ENCODE measurements at places on chromosomes 3 and 15.

GRCh38 chr3:115766587-115767482, 143.5 kb downstream of the GAP43 start:
- DNase-seq: peak; percentile 36
- no peak overlapping the region for H3K4me3 ChIP-seq
- H3K36me3 ChIP-seq: no peaks in the 10 kb centered on the region
- H3K27ac ChIP-seq: no peak overlapping the region

GRCh38 chr3:13709706-13710105, 160.8 kb downstream of the FBLN2 start:
- H3K4me1 ChIP-seq: no peaks in the 10 kb centered on the region
- H3K36me3 ChIP-seq: no peaks in the 10 kb centered on the region
- H3K27me3 ChIP-seq: no peaks in the 10 kb centered on the region

DNA sequence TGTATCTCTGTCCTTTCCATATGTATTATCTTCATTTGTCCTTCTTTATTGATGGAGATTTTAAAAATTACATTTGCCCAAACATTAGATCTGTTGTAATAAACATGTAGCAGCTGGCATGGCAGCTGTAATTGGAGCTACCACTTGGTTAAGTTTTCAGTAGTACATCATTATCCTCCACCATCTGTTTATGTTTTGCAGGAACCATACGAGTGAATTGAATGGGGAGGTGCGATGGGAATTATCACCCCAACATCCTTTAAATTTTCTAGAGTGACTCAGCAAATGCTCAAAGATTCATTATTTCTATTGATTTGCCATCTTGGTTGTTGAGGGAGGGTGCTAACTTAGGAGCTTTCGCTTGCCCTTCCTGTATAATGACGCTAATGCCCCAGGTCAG, 32.6 kb upstream of the NOX5 start:
- no peak overlapping the region for H3K27ac ChIP-seq
- H3K4me3 ChIP-seq: no peak overlapping the region
- no peak for DNase-seq
- no peaks in the 10 kb centered on the region for H3K36me3 ChIP-seq
- no peaks in the 10 kb centered on the region for H3K27me3 ChIP-seq
- no peaks in the 10 kb centered on the region for H3K4me1 ChIP-seq

- no peaks in the 10 kb centered on the region for H3K27me3 ChIP-seq
- H3K4me3 ChIP-seq: no peak overlapping the region
- DNase-seq: no peak
- no peak overlapping the region for H3K27ac ChIP-seq
Observed at GRCh38 chr15:73153447-73153846, 101.2 kb downstream of the NEO1 start.

DNA sequence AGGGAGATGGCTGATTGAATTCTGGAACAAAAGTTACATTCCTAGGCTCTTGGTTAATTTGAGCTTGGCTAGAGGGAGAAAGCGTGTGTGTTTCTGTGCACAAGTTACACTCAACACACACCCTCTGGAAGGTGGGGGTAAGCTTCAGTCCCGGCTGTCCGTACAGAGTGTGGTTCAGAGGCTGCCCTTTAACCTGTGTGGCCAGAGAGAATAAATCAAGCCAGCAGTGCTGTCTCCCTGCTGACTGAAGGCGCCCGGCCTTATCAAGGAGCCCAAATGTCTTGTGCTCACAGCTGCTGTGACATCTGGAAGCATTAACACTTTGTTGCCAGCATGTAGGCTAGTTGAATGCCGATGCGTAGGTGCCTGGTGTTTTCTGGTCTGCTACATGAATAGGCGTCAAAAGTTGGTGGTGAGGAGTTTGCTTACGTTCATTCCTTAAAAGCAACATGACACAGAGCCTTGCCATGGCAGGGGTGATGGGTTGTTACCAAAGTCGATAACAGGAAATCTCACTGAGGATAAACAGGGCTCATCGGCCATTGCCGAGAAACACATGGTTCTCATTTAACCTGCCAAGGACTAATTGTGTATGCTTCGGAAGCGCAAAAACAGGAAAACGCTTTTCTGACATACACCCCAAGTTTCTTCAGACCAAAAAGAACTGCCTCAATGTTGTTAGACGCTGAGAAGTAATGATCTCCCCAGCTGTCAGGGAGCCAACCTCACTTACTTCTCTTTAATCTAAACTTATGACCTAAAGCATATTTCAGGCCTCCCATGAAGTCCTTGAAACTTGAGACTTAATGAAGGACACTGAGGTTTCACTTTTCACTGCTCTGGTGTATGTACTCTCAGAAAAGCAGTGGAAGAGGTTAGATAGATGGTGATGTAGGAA, 95.8 kb upstream of the CTDSPL start:
- H3K36me3 ChIP-seq: no peaks in the 10 kb centered on the region
- no peak overlapping the region for H3K4me3 ChIP-seq
- no peaks in the 10 kb centered on the region for H3K4me1 ChIP-seq
- H3K27ac ChIP-seq: no peak overlapping the region

- H3K27me3 ChIP-seq: no peaks in the 10 kb centered on the region
- peaks cover 44% of the 10 kb centered on the region for H3K4me1 ChIP-seq
- DNase-seq: peak; percentile 81
- H3K36me3 ChIP-seq: peaks cover 17% of the 10 kb centered on the region
Observed at GRCh38 chr3:45659661-45660566, 29.3 kb upstream of the SACM1L start.

- H3K36me3 ChIP-seq: no peaks in the 10 kb centered on the region
- H3K4me1 ChIP-seq: no peaks in the 10 kb centered on the region
- H3K27ac ChIP-seq: no peak overlapping the region
- no peak for DNase-seq
- H3K4me3 ChIP-seq: no peak overlapping the region
- H3K27me3 ChIP-seq: no peaks in the 10 kb centered on the region
Observed at GRCh38 chr3:132879656-132880055, 157.4 kb upstream of the NPHP3 start.

- no peaks in the 10 kb centered on the region for H3K4me1 ChIP-seq
- H3K27me3 ChIP-seq: no peaks in the 10 kb centered on the region
- H3K4me3 ChIP-seq: no peak overlapping the region
- H3K27ac ChIP-seq: no peak overlapping the region
- no peak for DNase-seq
Observed at GRCh38 chr3:127888564-127889107, 26.4 kb upstream of the KBTBD12 start.

DNA sequence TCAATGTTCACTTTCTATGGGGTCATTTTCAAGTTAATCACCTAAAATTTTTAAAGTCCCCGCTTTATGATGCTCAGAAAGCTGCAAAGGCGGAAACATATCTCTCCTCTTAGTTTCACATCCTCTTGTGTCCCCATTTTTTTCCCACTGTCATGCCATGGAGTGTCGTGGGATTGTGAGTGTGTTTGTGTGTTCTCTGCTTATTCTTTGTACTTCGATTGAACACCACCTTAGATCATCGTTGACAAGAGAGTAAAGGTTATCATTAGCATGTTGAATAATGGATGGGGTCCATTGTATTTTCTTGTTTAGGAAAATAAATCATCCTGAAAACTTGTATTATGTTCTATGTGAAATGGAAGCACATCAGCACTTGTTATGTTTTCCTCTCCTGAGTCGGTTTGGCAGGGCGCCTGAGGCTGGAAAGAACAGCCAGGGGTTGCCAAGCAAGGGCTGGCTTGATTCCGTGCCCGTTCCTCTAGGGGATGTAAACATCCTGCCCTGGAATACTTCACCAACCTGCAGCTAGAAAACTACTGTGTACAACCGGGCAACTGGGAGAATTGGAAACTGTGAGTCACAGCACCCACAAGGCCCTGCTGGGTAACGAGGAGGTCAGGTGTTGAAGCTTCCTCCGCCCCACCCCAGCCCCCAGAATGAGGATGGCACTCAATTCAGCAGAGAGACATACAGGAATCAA, 67.2 kb downstream of the EIF4E3 start:
- peaks cover 12% of the 10 kb centered on the region for H3K4me1 ChIP-seq
- no peaks in the 10 kb centered on the region for H3K36me3 ChIP-seq
- peak overlapping the region; percentile 25 for H3K27ac ChIP-seq

DNA sequence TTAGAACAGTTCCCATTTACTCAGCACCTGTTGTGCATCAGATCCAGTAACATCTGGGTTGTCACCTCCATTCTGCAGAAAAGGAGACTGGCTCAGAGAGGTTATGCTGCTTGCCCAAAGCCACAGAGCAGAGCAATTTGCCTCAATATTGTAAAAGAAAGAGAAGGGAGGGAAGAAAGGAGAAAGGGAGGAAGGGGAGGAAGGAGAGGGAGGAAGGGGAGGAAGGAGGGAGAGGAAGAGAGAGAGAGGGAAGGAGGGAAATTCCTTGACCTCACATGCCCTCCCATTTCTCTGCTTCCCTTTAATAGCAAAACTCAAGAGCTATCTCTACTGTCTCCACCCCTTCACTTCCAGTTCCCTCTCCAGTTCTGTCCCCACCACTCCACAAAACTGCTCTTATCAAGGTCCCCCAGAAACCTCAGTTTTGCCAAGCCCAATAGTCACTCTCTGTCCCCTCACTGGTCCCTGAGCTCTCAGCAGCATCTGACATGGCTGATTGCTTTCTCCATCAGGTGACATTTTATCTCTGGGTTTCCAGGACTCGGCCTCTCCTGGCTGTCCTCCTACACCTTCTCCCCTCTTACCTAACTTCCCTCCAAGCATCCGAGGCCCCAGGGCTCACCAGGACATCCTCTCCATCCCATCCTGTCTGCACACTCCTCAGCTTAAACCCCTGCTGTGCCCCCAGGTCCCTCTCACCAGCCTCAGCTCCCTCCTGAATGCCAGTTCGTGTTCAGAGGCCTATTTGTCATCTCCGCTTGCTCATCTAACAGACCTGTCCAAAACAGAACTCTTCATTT, 104.7 kb upstream of the LINGO1 start:
- H3K4me3 ChIP-seq: no peak overlapping the region
- no peak overlapping the region for H3K27ac ChIP-seq
- no peak for DNase-seq
- peaks cover 58% of the 10 kb centered on the region for H3K27me3 ChIP-seq

- DNase-seq: peak; percentile 19
- H3K27ac ChIP-seq: no peak overlapping the region
- H3K4me1 ChIP-seq: peaks cover 22% of the 10 kb centered on the region
- no peak overlapping the region for H3K4me3 ChIP-seq
- no peaks in the 10 kb centered on the region for H3K36me3 ChIP-seq
Observed at GRCh38 chr3:142960322-142960850, 3.1 kb downstream of the PAQR9 start.

- no peaks in the 10 kb centered on the region for H3K36me3 ChIP-seq
- no peak for DNase-seq
- H3K27me3 ChIP-seq: no peaks in the 10 kb centered on the region
- H3K4me1 ChIP-seq: peaks cover 25% of the 10 kb centered on the region
Observed at GRCh38 chr15:90033448-90033847, 32.3 kb downstream of the ZNF710 start.

GRCh38 chr3:121979246-121979645, 42.8 kb downstream of the ILDR1 start:
- no peak overlapping the region for H3K4me3 ChIP-seq
- peaks cover 49% of the 10 kb centered on the region for H3K4me1 ChIP-seq
- DNase-seq: peak; percentile 55
- H3K36me3 ChIP-seq: 0 out of 2 replicates have a peak, but pooled peaks cover 3% of the 10 kb centered on the region
- no peaks in the 10 kb centered on the region for H3K27me3 ChIP-seq

DNA sequence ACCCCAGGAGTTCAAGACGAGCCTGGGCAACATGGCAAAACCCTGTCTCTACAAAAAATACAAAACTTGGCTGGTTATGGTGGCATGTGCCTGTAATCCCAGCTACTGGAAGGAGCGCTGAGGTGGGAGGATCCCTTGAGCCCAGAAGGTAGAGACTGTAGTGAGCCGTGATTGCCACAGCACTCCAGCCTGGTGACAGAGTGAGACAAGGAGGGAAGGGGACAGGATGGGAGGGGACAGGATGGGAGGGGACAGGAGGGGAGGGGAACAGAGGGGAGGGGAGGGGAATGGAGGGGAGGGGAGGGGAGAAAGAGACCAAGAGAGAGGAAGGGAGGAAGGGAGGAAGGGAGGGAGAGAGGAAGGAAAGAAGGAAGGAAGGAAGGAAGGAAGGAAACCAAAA, 11.0 kb downstream of the COLQ start:
- H3K36me3 ChIP-seq: no peaks in the 10 kb centered on the region

GRCh38 chr3:144663456-144664436, 692.1 kb downstream of the DIPK2A start:
- H3K36me3 ChIP-seq: no peaks in the 10 kb centered on the region
- no peaks in the 10 kb centered on the region for H3K27me3 ChIP-seq
- no peaks in the 10 kb centered on the region for H3K4me1 ChIP-seq
- no peak overlapping the region for H3K27ac ChIP-seq

- DNase-seq: no peak
- no peaks in the 10 kb centered on the region for H3K27me3 ChIP-seq
- no peak overlapping the region for H3K4me3 ChIP-seq
- H3K27ac ChIP-seq: no peak overlapping the region
Observed at GRCh38 chr3:129312671-129313414, 34.2 kb downstream of the HMCES start.

Measured in PC-3 (cell line).